Stimulated activated CD8-positive, alpha-beta memory T cell treated with anti-CD3 and anti-CD28 coated beads, Interleukin-2, amount 100 ng/mL, for 1 hour (primary cell): ENCODE measurements at places on chromosomes 6 and 20.

DNA sequence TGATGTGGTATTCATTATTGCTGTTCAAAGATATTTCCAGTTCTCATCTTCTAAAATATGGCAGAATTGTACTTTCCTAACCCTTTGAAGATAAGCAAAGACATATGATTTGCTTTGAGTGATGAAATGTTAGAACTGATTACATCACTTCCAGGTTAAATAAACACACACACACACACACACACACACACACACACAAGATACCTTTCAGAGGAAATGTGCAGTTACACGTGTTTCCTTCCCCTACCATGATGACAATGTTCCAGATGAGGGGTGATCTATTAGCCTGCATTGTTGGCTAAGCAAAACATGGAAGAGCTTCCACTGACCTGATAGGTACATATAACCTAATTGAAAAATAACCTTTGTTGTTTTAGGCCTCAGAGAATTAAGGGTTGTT is 11.7 kb upstream of the FRK start:
- DNase-seq: no peak

GRCh38 chr20:61435184-61435822 is 183.2 kb downstream of the CDH4 start:
- DNase-seq: no peak

DNA sequence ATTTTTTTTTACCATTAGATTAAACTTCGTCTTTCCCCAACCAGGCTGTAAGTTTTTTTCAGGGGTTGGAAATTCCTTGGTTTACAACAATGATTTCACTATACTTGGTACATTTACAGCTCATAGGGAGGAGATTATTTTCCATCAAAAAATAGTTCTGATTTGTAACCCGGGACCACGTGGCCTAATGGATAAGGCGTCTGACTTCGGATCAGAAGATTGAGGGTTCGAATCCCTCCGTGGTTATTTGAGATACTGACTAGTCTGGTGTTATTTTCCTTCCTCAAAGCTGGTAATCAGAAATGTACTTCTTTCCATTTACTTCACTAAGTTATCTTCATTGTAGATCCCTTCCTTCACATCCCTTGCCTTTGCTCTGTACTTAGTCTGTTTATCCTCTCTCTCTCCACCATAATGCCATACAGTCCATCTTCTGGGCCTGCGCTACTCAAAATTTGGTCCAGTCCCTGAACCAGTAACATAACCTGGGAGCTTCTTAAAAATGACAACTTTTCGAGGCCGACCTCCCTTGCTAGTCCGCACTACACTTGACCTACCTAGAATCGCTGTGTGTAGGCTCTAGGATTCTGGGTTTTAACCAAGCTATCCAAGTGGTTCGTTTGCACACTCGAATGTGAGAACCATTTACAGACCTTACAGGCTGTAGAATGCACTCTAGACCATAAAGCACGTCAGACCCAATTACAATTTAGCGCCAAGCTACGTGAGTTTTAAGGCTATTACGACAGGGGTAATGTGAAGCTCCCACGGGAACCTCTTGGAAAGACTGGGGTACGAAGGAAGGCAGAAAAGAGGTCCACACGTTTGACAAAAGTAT is 42.1 kb upstream of the BTN3A2 start:
- DNase-seq: no peak

DNA sequence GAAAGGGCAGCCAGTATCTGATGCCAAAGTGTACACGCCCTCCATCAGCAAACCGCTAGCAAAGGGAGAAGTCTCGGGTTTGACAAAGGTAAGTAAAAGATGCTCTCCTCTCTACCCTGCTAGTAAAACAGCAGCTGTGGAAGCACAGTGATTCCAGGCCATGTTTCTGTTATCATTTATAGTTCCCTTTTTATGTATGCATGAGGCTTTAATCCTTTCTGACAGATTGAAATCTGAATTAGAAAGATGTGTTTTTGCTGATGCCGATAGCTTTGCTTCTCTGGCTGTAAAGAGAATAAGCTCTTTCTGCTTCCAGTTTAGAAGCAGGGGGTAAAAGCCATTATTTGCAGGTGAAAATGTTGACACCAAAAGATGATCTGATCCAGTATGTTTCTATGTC is 392.4 kb upstream of the SOX4 start:
- DNase-seq: no peak

DNA sequence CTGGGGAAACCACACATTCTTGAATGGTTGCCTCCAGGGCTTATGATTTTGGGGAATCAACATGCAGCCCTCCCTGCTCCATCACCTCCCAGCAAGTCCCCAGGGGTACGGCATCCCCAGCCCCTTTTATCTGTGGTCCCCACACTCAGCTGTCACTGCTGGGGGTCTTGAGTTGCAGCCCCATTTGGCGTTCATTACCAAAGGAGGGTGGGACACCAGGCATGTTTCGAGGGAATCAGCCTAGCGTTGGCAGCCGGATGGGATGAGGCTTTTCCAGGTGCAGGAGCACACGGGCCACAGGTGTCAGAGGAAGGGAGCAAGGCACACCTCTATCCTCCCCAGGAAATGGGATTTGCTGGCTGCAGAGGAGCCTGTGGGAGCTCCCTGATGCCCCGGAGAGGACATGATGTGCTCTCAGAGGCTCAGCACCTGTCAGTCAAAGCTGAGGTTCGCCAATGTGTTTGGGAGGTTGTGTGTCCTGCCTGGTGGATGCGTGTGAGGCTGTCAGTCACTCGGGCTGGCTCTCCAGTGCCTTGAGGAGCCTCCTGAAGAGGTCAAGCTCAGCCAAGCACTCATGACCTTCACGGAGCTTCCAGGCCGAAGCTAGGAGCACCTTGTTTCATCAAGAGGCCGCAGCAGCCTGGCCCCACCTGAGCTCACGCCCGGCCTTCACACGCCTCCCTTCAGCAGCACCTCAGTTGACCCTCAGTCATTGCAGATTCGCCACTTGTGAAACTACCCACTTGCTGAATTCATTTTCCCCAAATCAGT is 95.0 kb downstream of the ERMARD start:
- no peak for DNase-seq

- DNase-seq: no peak
These were observed 3.5 kb downstream of the SCML4 start for GRCh38 chr6:107820338-107821261.

DNA sequence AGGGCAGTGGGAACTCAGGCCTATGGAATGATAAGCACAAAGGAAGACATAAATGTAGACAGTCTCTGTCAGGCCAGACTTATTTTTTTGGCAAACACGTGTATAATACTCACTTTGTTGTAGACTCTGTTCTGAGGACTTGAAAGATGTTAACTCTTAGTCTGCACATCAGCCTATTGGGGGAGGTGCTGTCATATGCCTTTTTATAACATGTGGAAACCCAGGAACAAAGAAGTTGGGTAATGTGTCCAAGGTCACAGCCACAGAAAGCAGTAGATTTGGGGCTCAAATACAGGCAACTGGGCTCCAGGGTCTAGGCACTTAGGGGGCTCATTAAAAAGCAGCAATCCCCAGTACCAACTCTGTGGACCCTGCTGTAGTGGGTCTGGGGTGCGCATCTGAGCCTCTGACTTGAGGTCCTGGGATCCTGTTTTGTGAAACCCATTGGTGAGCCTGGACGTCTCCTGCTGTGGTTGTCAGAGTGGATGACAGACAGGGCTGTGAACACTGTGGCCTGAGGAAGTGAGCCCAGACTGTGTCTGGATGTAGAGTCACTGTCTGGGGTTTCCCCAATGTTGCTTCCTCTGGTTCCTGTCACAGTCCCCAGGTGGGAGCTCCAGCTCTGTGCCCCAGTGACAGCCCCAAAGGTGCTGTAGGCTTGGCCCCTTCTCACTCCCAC is 50.0 kb downstream of the CDH26 start:
- no peak for DNase-seq
